ENCODE measurements at places on chromosomes 2 and 18.

DNA sequence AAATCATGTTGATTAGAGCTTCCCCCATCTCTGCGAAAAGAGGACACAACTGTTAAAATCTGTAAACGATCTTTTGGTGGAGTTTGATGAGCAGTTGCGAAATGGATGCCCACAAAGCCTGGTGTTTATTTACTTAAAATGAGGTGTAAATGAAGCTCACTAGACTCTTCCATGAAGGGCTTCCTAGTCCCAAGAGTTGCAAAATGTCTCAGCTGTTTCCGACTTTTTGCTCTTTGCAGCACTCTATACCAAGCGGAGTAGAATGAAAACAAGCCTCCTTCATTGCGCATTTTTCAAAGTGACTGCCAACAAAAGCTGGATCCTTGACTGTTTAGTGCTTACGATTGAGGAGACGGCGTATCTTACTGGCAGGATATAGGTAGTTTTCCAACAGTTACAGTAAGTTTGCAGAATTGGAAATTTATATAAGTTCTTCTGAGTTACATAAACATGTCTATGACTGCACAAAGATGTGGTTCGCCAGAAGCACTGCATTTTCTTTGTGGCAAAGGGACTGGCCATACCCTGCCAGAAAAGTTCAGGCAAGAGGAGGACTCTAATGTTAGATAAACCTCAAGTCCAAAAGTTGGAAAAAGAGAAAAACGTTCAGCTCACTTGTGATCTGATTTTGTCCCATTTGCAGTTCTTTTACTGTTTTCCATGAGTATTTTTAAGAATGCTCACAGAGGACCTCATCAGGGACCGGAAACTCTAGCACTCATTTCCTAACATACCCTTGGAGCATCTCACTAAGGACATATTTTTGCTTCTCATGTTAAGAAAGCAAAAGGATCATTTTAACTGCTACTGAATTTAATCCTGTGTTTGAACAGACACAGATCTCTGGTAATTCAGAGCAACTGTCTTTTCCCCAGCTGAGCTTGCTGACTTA is 42.7 kb downstream of the COLEC12 start:
- DNase-seq, result no peak

- DNase-seq, result no peak
Measured at GRCh38 chr2:172470958-172471922, 43.9 kb downstream of the ITGA6 start.

DNA sequence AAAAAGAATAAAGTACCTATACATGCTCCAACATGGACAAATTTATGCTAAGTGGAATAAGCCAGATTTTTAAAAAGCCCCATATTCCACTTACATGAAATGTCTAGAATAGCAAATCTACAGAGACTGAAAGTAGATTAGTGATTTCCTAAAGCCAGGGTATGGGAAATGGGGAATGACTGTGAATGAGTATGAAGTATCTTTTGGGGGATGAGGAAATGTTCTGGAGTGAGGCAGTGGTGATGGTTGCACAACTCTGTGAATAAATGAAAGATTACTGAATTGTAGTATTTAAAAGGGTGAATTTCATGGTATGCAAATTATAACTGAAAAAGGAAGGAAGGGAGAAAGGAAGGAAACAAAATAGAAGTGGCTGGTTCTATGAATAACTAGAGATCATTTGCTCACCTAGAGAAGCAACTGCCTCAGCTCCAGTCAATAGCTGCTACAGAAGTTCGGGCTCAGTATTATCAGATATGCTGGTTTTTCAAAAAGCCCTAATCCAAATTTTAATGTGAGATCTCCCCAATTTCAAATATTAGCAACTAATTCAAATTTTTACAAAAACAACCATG is 39.3 kb downstream of the MAP3K2 start:
- DNase-seq, result no peak

GRCh38 chr2:32746669-32747068 is 118.8 kb downstream of the TTC27 start:
- DNase-seq, result no peak

DNA sequence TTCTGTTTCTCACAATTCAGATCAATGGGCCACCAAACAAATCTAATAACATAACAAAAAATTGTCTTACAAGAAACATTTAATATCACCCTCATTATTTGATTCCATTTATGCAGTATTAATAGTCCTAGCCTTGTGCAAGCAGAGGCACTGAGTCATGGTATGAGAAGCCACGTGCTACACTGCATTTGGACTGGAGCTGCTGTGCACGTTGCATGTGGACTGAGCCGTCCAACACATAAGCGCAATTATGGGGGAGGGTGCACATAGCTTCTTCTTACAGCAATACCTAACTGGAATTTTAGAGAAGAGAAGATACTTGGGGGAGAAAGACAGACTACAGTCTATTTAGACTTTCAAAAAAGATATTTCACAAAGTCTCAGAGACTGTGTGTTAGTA is 329.6 kb upstream of the ID2 start:
- no peak for DNase-seq

- no peak for DNase-seq
Measured at GRCh38 chr2:100968146-100969145, 33.6 kb upstream of the RPL31 start.

- DNase-seq, result no peak
Measured at GRCh38 chr2:191451116-191451515, 205.9 kb downstream of the MYO1B start.
